HFF-Myc (cell line): ENCODE measurements at places on chromosomes 2 and 18.

GRCh38 chr2:55115761-55116597, 65.7 kb upstream of the RTN4 start:
- DNase-seq, result no peak

DNA sequence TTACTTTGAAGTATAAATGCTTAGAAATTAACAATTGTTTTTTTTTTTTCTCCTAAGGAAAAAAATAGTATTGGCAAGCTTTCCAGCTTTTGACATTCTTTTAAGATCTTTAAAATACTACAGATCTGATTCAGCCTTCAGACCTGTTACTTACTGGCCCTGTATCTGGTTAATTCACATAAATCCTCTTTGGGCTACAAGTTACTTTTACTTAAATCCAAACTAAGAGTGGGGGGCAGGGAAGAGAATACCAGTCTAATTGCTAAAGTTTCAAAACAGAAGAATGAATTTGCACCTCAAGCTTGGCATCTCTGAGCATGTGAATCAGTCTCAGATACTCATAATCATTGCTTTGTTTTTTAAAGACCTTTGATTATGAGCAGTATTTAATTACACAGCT, 386.3 kb downstream of the PARD3B start:
- DNase-seq, result no peak

DNA sequence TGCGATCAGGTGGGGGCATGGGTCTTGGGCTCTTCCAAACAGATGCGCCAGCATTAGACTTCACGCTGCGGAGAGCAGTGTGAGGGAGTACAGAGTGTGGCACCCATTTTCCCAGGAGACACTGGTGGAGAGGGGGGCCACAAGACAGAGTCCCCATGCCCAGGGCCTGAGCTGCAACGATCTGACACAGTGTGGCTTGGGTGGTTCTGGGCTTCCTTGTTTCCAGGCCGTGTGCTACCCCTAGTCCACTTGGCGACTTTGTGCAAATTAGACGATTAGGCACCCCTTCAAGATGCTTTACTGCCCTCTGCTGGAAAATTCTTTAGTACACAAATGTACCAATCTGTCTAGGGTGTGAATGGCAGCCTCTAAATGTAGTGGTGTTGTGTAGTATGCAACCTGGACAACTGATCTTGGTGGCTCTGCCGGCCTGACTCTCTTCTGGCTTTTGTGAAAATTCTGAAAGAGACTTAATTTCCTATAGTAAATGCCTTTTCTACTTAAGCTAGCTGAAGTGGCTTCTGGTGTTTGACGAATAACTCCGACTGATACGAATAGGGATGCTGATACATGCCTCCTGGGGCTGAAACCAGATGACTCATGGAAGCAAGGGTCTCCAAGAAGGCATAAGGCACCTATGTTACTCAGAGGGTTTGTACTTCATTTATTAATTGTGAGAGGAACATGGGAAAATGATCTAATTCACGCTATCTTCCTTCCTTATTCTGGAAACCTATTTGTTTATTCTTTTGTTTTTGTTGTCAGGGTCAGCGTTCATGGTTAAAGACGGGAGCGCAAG, 92.3 kb upstream of the SMAD2 start:
- no peak for DNase-seq

- DNase-seq, result no peak
Observed at GRCh38 chr2:155350783-155351580, 652.5 kb downstream of the KCNJ3 start.

DNA sequence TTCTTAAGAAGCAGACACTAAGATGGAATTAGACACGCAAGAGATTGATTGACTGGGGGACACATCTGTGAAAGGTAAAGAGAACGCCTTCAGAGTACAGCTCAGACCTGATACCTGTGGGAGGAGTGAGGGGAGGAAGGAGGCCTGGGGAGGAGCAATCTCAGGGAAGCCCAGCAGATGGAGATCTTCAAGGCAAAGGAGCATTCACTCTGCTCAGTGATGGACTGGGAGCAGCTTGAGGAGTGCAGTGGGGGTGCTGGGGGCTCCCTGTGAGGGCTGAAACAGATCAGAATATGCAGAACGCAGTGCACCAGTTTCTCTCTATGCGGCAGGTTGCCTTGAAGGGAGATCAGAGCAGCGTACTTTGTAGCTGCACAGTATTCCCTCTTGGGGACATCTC, 103.7 kb upstream of the ATP8B1 start:
- no peak for DNase-seq

- DNase-seq, result no peak
Observed at GRCh38 chr2:181570833-181571661, 85.9 kb downstream of the CERKL start.

DNA sequence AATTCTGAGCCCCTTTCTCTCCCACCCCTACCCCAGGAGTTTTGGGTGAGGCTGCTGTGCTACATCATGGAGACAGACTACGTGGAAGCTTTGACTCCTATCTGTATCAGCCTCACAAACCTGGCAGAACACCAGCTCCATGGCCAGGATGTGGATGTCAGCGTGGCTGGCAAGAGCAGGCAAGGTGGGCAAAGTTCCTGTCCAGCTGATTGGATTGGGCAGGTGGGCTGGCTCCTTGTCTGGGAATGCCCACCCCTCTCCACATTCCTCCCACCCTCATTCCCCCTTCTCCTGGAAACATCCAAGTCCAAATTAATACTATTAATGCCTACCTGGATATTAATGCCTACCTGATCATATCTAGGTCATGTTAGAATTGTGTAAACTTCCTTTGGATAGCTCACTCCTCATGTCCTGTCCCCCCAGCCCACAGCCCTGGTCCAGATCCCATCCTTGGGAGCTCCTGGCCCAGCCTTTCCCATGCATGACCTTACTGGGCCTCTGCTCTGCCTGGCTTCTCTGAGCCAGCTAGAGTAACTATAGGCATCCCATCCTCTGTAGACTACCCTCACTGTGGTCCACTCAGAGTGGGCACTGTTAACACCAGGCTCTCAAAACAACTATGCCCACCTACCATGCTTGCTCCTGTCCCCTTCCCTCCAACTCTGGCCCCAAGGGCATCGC, 24.1 kb downstream of the MROH2A start:
- DNase-seq, result no peak

DNA sequence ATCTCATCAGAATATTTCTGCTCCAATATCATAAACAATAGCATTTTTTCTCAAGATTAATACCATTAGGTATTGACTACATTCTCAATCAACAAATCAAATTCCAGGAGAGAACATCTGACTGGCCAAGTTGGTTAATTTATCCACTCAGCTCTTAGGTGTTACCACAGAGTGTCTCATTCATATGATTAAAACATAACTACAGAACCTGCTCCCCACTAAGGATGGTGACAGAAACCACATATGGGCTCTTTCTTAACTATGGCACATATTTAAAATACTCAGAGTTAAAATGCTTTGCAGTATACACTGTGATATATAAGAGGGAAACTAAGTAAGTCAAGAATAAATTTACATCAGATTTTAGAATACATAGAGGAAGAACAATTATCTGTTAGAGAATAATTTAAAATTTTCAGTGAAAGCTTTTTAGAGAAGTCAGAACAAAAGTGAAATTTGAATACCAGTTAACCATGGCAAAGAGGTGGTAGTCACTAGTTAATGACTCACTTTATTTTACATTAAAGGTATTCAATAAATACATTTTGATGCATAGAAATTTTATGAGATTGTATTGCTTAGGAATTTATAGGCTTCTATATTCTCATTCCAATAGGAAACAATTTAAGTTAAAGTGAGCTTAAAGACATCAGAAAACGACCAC, 1120.8 kb upstream of the TMEFF2 start:
- DNase-seq, result no peak

- no peak for DNase-seq
Observed at GRCh38 chr2:64992218-64992617, 3.0 kb downstream of the SLC1A4 start.
